ENCODE measurements at places on chromosomes 2 and 18. TPM values are rescaled to one million over a fixed set of nuclear protein-coding genes. Genes with fewer than 3 reads are reported as not detected.

DNA sequence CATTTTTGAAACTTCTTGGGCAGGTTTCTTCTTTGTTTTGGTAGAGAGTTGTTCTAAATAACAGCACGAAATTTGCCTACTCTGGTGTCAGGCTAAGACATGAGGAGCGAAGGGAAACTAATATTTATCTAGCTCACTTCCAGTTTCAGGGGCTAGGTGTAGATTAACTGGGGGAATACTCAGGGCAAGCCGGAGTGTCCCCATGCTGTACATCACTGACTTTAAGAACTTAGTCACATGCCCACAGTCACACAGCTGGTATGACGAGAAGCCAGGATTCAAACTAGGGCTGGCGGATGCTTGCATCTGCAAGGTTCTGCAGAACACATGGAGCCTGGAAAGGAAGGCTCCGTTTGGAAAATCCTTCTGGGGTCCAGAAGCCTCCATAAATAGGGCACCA lies 133.3 kb downstream of the ALPK2 start:
- DNase-seq: no peak

GRCh38 chr2:120994301-120994995 lies 258.8 kb downstream of the GLI2 start:
- DNase-seq: no peak

- no peak for DNase-seq
Observed at GRCh38 chr2:9694661-9695234, 64.0 kb upstream of the YWHAQ start.

DNA sequence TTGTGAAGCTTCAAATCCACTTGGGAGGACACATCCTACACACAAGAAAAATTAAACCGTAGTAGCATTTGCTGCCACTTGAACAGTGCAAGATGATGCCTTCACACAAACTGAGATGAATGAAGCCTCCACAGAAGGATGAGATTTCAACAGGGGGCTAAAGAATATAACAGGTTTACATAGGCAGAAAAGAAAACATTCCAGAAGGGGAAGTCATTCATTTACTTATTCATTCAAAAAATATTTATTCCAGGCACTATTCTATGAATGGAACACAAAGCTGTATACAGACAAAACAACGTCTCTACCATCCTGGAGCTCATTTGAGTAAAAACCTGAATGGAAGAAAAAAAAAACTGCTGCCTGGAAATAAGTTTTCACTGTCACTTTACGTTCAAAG lies 170.5 kb downstream of the CDH20 start:
- no peak for DNase-seq

- DNase-seq: no peak
Observed at GRCh38 chr2:171985076-171985475, 14.7 kb upstream of the METAP1D start.

DNA sequence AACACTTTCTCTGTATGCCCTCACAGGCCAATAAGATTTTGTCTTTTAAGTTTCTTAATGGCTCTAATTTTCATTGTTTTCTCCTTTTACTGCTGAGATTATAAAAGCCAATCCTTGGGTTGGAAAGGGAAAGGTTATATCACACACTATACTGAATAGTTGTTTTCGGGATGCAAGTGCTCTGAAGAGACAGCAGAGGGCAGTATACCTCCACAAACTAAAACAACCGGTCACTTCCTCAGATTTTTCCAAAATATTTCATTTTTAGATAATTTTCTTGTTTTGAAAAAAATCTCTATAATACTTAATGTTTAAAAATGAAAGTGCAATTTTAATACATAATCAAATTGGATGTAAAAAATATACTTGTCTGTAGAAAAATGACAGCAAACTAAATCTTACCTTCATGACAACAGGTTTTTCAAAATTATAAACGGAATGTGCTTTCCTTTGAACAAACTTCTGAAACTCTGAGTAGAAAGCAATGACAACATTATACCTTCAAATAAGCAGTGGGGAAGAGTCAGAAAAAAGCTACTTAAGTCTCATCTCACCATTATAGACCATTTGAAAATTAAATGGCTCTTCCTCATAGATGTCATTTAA lies 82.7 kb downstream of the ORC4 start:
- DNase-seq: no peak

DNA sequence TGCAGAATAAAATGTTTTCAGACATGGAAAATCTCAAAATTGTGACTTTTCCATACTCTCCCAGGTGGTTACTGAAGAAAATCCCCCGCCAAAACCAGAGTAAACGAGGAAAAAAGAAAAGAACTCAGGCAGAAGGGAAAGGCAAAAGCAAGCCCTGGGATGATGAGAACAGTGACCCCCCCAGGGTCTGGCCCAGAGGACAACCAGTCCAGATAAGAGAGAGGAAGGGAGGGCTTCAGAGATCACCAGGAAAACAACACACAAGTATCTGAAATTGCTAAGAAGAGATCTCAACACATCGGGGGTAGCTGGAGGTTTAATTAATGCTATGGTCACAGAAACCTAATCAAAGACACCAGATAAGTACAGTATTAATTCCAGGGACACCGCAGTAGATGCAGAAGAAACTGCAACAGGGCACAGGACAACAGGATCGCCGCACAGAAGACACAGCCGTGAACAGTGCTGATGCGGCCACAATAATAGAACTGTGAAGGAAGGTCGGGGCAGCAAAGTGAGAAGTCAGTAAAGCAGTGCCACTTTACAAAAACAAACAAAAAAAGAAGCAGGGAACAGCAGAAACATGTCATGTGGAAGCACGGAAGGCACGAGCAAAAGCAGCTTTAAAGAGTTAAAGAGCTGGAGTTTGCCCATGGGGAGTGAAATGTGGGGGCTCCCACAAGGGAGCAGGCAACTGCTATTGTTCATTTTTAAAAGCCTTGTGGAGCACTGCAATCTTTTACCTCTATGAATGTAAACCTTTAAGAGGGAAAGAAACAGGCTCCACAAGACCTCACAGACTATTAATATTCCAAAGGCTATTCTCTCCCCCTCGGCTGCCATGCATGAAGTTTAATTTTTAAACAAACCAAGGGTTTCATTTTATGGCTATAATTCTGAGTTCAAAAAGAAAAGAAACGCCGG lies 28.4 kb downstream of the FAM168B start:
- no peak for DNase-seq

GRCh38 chr2:230797515-230798495 lies 66.9 kb upstream of the ITM2C start:
- no peak for DNase-seq

DNA sequence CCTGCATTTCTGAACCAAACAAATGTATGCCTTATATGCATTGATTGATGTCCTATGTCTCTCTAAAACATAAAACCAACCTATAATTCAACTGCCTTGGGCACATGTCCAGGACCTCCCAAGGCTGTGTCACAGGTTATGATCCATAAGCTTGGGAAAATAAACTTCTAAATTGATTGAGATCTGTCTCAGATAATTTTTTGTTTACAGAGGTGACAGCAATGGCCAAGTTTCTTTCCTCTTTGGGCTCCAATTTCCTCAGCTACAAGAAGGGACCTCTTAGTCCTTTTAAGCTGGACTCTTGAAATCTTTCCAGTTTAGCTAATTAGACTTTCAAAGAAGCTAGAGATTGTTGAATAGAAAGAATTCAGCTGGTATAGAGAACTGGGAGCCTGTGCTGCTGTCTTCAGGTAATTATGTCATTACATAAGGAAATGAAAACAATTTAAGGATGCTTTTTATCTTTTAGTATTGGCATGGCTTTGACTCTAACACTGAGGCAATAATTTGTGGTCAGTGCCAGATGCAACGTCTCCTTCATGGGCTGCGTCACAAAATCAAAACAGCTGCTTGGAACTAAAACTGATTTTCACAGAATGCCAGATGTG lies 412.1 kb upstream of the TRIB2 start:
- DNase-seq: no peak

GRCh38 chr18:551404-552061 lies 28.6 kb upstream of the CETN1 start:
- DNase-seq: no peak

DNA sequence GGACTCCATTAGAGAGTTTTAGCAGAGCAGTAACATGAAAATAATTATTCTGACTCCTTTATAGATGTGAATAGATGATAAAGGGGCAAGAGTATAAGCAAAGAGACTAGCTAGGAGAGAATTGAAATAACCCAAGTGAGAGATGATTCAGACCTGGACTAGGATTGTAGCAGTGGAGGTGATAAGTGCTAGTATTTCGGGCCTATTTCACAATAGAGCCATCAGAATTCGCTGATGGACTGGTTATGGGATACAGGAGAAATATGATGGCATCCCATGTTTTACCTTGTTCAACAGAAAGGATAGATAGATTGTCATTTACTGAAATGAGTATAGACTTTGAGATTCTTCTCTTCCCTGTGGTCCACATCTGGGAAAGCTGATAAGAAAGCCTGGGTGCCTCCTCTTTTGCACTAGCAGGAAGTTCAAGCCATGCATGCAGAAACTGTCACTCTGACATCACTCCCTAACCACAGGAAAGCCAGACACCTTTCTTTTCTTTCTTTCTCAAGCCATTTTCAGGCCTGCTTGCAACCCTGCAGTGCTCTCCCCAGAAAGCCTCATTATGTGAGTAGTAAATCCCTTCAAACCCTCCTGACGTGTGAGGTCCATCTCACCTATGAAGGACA lies 25.3 kb downstream of the DYNAP start:
- no peak for DNase-seq

- DNase-seq: no peak
Observed at GRCh38 chr2:176813621-176814049, 399.0 kb upstream of the HNRNPA3 start.

DNA sequence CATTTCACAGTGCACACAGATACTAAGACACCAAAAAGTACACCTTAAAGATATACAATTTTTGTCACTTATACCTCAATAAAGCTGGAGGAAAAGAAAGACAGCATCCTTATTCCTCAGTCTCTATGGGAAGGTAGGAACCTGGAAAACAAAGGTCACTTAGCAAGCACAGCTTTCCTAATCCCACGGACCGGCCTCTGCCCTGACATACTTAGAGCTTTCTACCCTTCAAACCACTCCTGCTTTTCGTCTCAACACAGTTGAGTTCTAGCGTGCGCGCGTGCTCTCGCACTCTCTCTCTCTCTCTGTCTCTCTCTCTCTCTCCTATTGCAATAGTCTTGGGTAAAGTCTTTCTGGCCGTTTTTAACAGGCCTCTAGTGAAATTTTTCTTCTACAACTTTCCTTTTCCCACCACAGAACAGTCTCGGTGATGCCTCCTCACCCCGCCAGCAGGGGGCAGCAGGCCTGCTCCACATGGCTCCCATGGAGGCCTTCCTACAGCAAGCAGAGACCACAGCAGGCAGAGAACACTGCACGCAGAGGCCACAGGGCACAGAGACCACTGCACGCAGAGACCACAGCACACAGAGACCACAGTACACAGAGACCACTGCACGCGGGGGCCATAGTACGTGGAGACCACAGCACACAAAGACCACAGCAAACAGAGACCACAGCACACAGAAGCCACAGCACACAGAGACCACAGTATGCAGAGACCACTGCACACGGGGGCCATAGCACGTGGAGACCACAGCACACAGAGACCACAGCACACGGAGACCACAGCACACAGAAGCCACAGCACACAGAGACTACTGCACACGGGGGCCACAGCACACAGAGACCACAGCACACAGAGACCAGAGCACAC lies 106.9 kb downstream of the FBXO15 start:
- DNase-seq: peak; percentile 30

DNA sequence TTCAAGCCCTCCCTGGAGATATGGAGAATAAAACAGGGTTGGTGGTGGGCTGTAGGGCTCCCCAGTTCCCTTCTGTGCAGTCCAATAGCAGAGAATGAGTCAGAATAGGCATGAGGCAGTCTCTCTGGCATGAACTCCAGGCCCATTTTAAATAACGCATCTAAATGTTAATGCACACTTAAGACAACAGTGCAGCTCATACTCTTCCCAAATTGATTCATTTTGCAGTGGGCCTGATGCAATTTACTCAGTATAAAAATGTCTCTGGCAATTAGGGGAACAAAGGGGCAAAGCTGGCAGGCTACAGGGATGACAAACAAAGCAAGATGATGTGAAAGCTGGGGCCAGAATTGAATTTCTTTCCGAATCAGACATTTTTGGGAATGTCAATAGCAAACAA lies 402.8 kb downstream of the CLIP4 start:
- DNase-seq: no peak

DNA sequence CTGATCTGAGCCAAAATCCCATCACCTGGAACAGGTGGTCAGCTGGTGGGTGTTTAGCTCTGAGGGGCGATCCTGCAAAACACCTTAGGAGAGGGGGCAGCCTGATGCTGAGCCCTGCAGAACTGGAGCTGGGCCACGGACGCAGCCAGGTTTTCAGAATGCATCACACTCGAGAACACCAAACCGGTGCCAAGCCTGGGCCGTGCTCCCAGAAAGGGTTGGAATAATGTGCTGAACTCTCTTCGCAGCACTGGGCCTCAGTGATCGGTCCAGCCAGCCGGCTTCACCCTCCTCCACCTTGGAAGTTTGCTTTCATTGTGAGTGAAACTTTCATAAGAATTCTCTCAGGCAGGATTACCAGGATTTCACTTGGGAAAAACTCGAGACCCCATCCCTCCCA lies 56.5 kb upstream of the TTC39C start:
- DNase-seq: no peak

- DNase-seq: peak; percentile 2
Observed at GRCh38 chr18:38940475-38940862, 1374.9 kb upstream of the CELF4 start.

GRCh38 chr18:12321333-12321732 lies 13.3 kb downstream of the TUBB6 start:
- no peak for DNase-seq

DNA sequence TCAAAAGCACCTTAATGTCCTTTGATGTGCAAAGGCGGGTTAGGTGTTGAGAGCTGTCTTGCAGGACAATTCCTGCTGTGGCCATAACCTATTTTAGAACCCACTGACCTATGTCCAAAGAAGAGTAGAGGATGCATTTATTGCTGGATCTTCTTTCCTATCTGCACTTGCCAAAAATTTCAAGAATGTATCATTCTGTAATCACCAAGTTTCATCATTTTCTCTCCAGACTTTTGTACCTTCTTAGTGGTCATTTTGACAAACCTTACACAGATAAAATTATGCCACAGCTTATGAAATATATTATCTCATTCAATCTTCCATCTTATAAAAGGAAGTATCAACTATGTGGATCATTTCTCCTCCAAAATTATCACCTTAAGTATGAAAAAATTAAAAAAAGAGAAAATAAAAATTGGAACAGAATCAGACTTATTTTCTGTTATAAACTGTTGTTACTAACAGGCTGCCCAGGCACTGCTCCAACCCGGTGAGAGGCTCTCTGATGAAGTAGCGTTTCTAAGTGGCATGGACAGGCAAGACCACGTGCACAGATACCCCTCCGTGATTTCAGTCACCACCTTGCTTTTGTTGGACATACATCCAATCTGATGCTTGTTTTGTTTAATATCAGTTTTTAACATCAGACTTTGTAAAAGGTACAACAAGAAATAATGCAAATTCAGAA lies 559.9 kb upstream of the ID2 start:
- no peak for DNase-seq

- DNase-seq: no peak
Observed at GRCh38 chr18:2508678-2509077, 62.6 kb downstream of the METTL4 start.

- DNase-seq: no peak
Observed at GRCh38 chr18:68233018-68233417, 481.9 kb downstream of the TMX3 start.

The REG3A gene
- polyA plus RNA-seq: not detected

The RAB17 gene
- not detected for polyA plus RNA-seq

The TANC1 gene
- polyA plus RNA-seq: 0.79 TPM

The SLC30A3 gene
- polyA plus RNA-seq: not detected

The MAP2 gene
- polyA plus RNA-seq: 0.20 TPM

The OTOS gene
- not detected for polyA plus RNA-seq

The FEV gene
- not detected for polyA plus RNA-seq

The EMX1 gene
- polyA plus RNA-seq: not detected

The CNRIP1 gene
- not detected for polyA plus RNA-seq

All from CD4-positive, alpha-beta memory T cell (primary cell).